ENCODE measurements at places on chromosomes 5 and 9.

DNA sequence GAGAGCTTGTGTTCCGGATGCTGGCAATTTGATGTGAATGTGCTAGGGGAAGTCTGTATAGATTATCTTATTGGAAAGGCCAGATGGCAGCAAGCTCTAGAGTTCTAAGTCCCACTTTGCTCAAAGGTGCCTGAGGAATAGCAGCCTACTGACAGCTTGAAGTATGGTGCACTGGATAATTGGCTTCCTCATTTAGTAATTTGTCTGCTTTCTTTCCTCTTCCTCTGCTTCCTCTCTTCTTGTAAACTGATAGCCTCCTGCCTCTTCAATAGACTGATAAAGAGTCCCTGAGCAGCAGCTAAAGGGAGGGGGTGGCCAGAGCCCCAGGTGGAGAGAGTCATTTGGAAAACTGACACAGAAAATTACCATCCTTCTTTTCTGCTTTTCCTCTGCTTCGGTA lies 177.3 kb downstream of the FGF1 start:
- no peak for DNase-seq

- peak; percentile 2 for DNase-seq
Observed at GRCh38 chr5:36301858-36302603, at the start of gene RANBP3L. Gene RANBP3L, minus strand, starts transcription at chr5:36301902. Its CDS starts 486 bp downstream, at chr5:36301416.

DNA sequence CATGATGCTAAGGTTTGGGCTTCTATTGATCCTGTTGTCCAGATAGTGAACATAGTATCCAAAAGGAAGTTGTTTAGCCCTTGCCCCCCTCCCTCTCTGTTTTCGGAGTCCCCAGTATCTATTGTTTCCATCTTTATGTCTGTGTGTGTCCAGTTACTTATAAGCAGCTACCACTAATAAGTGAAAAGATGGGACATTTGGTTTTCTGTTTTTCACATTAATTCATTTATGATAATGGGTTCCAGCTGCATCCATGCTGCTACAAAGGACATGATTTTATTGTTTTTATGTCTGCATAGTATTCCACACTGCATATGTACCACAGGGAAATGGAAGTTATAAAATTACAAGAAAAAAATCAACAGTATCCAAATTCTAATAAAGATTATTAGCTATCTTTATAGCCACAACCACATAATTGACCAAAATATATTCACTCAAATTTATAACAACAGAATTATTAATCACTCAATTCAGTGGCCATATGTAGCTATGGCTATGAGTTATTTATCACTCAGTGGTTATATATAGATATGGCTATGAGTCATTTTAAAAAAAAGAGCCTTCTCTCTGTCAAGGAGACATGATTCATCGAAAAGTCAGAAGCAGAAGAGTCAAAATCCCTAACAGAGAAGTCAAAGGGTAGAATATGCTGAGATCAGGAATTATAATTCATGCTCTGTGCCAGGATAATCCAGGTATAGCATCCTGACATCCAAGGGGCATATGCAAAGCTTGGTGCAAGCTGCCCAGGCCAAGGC lies 367.5 kb downstream of the DEPDC1B start:
- no peak for DNase-seq

- no peak for DNase-seq
Observed at GRCh38 chr9:27441741-27442070, 82.4 kb upstream of the IFNK start.

- DNase-seq: peak; percentile 11
Observed at GRCh38 chr5:145697251-145697990, 137.7 kb downstream of the PRELID2 start.

DNA sequence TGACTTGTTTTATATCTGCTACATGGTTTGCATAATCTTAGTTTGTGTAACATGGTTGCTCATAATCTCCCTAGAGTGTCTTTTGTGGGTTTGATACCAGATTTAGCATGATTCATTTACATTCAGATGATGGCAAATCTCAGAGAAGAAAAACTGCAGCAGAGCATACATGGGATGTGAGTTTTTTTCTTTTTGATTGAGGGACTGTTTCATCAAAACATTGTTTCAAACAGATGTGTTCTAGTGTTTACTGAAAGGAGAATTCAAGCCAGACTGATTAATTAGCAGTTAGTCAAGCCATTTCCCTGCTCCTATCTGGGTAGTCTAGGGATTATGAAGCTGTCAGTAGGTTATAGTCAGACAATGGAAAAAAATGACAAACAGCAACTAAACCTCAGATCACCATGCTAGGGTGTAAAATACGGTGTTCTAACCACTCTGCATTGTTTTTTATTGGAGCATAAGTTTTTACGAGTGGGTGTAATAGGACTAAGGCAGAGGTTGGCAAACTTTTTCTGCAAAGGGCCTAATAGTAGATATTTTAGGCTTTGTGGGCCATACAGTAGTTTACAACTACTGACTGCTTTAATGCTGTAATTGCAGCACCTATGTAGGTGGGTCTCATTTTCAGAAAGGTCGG lies 10.5 kb upstream of the GDNF start:
- no peak for DNase-seq

- DNase-seq: no peak
Observed at GRCh38 chr9:98442541-98442940, 187.1 kb upstream of the TBC1D2 start.

DNA sequence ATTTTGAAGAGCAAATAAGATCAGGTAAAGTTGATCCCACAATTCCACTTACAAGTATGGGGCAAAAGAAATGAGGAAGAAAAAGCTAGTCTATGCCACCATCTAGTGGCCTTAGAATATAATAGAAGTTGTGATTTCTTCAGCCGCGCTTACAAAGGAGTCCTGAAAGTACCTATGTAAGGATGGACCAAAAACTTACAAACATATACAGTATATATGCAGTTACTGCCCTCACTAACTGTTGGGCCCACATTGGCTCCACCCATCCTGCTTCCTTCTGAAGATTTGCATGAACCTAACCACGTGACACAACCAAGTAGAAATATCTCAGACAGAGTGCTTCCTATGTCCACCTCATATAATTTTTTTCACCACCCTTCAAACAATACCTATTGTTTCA lies 11.7 kb upstream of the OR13D1 start:
- DNase-seq: peak; percentile 14
